ENCODE measurements at places on chromosomes 11 and 22. TPM values are rescaled to one million over a fixed set of nuclear protein-coding genes. Genes with fewer than 3 reads are reported as not detected.

Gene GAL
- 8.5 TPM for total RNA-seq

Gene CTTN
- 277 TPM for total RNA-seq

Gene SLC39A13
- total RNA-seq = 50.5 TPM

Gene PHOX2A
- not detected for total RNA-seq

Gene PELI3
- 8.1 TPM for total RNA-seq

Gene ISX
- total RNA-seq = not detected

Gene RHOD
- total RNA-seq = 363 TPM

Gene ACAT1
- 69.0 TPM for total RNA-seq

Gene HEPN1
- total RNA-seq = not detected

Measured in airway epithelial cell (primary cell).